HFFc6 (cell line): ENCODE measurements at places on chromosomes 1 and 21. TPM values are rescaled to one million over a fixed set of nuclear protein-coding genes. Genes with fewer than 3 reads are reported as not detected.
A peak's percentile ranks its signal among the peaks of the same experiment; 100 is the strongest.

GRCh38 chr1:175635092-175635491, 108.3 kb downstream of the TNR start:
- DNase-seq = no peak

- DNase-seq = no peak
Observed at GRCh38 chr1:161052899-161053298, 7.1 kb upstream of the USF1 start.

DNA sequence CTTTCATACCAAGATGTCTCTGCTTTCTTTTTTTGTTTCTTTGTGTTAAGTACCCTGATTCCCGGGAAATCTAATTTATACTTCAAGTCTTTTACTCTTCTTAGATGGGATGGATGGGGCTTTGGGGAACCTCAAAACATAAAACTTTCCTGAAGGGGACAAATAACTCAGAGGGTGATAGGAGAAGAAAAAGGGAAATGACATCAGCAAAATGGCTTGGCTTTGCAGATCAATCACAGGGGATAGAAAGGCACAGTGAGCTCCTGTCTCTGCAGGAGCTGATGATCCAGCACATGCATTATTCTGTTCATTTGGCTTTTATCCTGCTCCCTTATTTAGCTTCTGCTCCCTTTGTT, 1.4 kb upstream of the CA14 start:
- peak; percentile 8 for DNase-seq

- DNase-seq = no peak
Observed at GRCh38 chr1:155247667-155248553, 7.4 kb downstream of the ENTREP3 start.

DNA sequence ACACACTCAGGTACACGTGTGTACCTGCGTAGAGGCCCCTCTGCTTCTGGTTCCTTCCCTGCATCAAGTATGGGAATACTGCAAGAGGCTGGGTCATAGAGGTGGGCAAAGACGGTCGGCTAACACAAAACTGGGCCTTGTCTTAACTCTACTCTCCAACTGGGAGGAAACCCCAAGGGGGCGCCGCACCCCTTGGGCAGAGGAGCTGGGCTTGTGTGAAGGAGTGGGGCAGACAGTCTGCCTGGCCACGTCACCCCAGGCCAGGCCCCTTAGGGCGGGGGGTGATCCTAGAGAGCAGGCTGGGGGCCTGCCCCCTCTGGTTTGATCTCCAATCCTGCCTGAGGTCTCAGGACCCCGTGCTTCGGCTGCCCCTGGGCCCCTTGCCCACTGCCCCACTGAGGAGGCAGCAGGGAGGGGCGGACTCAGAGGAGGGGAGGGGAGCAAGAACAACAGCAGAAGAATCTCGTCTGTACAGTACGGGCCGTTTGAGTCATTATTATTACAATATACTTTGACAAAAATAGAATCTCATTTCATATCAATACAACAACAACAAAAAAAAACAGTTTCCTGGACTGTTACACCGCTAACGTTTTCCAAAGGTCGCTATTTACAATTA, 34.7 kb downstream of the MEF2D start:
- no peak for DNase-seq

DNA sequence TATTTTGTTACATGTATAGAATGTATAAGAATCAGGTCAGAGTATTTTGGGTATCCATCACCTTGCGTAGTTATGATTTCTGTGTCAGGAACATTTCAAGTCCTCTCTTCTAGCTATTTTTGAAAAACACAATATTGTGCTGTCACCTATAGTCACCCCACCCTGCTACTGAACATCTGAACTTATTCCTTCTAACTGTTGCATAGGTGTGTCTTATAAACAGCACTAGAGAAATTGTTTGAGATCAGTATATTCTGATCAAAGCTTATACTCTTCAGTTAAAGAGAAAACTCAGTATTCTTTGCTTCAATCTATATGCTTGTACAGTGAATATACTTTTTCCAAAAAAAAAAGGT, 96.0 kb downstream of the ASH1L start:
- DNase-seq = no peak

OLFML2B gene
- 4.9 to 8.5 TPM (median 7.2 TPM) in 3 replicates for total RNA-seq
